ENCODE measurements at places on chromosomes 11 and 22.
A peak's percentile ranks its signal among the peaks of the same experiment; 100 is the strongest.

GRCh38 chr11:33696411-33696810, 4.2 kb downstream of the C11orf91 start:
- no peak for DNase-seq

DNA sequence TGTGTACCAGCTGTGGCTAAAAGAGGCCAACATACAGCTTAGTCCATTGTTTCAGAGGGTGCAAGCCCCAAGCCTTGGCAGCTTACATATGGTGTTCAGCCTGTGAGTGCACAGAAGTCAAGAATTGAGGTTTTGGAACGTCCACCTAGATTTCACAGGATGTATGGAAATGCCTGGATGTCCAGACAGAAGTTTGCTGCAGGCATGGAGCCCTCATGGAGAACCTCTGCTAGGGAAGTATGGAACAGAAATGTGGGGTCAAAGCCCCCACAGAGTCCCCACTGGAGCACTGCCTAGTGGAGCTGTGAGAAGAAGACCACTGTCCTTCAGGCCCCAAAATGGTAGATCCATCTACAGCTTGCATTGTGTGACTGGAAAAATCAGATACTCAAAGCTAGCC, 42.2 kb upstream of the PTH start:
- no peak for DNase-seq

DNA sequence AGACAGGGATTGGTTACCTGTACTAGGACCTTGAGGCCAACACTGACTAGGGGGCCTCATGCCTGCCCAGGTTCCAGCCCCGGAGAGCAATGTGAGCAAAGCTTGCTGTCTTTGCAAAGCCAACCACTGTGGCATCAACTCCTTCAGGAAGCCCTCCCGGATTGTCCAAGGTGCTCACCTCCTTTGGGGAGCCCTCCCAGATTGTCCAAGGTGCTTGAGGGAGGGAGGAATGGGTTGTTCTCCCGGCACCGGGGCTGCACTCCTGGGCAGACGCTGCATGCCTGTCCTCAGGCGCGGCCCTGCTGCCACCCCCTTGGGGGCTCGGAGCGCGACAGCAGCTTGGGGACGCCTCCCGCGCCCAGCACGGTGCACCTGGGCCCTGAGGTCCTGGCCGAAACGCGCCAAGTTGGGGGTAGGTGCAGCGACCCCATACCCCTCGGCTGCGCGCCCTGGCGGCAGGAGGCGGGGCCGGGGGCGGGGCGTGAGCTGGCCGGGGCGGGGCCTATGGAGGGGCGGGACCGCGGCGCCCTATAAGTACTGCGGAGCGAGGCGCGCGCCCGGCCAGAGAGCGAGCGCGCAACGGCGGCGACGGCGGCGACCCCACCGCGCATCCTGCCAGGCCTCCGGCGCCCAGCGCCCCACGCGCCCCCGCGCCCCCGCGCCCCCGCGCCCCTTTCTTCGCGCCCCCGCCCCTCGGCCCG, at the start of gene CD81:
Gene CD81 (plus strand): TSS at position 560 of the 701 bp plus-strand sequence. CDS start 240 bp downstream, outside the sequence.
- peak; percentile 28 for DNase-seq

DNA sequence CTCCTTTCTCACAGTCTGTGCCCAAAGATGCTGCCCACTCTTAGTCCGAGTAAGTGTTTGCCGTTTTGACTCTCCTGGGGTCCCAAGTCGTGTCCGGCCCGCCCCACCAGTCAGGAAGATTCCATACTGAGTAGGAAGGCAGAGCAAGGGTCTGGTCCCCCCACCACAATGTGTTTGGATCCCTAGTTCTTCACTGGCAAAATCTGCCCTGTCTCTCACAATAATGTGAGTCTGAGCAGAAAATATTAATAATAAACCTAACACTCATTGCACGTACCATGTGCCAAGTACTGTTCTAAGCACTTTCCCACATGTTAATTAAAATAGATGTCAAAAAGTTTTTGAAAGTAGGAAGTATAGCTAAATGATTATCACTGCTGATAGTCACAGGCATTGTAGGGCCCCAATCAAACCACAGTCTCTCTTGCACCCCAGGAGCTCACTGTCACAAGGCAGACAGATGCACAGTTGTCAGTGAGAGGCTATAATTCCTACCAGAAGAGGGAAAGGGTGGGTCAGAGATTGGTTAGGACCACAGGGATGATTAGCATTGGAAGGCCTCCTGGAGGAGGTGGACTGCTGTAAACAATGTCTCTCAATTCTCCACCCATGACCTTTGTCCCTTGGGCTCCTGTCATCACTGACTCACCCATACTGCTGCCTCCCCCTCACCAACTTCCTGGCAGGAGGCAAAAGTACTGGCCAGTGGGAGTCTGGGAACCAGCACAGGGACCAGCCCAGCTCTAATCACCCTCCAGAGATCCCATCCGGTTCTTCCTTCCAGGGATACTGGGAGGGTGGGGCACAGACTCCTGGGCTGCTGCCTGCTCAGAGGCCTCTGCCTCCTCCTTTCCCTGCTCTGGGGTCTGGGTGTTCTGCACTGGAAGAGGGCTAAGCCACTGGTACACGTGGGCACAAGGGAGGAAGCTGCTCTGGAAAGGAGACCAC, 1.0 kb upstream of the POLD4 start:
- no peak for DNase-seq

All from NCI-H1417 (cell line).